ENCODE measurements at places on chromosomes 2 and 18.

- DNase-seq: no peak
Observed at GRCh38 chr18:66749030-66749429, 145.1 kb upstream of the CDH19 start.

- DNase-seq: no peak
Observed at GRCh38 chr2:159290289-159290907, 3.9 kb upstream of the WDSUB1 start.

- DNase-seq: no peak
Observed at GRCh38 chr2:230891064-230891463, 26.3 kb downstream of the ITM2C start.

DNA sequence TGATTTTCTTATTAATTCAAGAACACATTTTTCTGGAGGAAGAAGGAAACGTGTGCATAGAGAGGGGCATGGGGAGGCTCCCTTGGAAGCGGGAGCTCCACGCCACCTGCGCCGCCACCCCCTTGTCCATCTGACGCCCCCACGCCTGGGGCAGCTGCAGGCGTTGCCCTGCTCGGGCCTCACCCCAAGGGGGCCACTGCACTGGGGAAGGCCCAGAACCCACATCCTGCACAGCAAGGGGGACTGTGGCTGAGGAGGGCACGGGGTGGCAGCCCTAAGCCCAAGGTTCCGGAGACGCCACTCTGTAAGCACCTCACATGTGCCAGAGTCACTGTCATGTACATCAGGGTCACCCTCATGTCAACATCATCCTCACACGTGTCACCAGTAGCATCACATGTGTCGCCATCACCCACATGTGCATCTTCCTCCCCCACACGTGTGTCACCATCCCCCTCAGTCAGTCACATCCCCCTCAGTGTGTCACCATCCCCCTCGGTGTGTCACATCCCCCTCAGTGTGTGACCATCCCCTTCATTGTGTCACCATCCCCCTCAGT lies 486.7 kb upstream of the SALL3 start:
- DNase-seq: no peak

GRCh38 chr18:70621710-70622109 lies 332.9 kb downstream of the SOCS6 start:
- DNase-seq: no peak

GRCh38 chr2:171042253-171042969 lies 113.4 kb downstream of the GORASP2 start:
- no peak for DNase-seq

GRCh38 chr2:66548422-66548821 lies 113.5 kb downstream of the MEIS1 start:
- no peak for DNase-seq

GRCh38 chr18:79389689-79390088 lies 6.0 kb upstream of the NFATC1 start:
- no peak for DNase-seq

DNA sequence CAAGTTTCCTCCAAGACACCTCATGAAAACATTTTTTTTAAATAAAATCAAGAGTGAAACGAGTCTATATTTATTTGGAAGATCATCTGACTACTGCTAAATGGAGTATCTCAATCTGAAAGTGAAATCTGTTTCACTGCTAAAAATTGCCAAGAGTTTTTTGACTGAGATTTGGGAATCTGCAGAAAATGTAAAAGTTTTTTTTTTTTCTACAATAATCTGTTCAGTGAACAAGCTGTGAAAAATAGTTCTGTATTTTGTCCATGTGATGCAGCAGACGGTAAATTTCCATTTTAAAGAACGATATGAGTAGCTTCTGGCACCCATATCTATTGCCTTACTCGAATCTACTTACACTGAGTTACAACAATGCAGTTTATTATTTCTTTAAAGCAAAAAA lies 519.7 kb downstream of the PLCL1 start:
- no peak for DNase-seq

GRCh38 chr2:20585710-20586594 lies 64.9 kb downstream of the HS1BP3 start:
- no peak for DNase-seq

- DNase-seq: no peak
Observed at GRCh38 chr18:42052122-42052708, 97.2 kb downstream of the PIK3C3 start.

DNA sequence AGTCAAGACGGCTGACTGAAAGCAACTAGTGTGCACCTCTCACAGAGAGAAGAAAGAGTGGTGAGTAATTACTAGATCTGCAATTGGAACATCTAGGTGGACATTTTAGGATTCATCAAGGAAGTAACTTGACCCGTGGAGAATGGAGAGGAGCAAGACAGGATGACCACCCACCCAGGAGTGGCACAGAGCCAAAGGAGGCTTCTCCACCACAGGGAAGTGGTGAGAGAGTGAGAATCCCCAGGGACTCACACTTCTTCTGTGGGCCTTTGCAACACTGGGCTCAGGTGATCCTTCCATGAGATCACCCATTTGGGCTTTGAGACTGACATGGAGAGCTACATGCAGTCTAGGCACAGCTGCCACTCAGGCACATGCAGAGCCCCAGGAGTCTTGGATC lies 132.8 kb upstream of the GALNT5 start:
- DNase-seq: no peak

DNA sequence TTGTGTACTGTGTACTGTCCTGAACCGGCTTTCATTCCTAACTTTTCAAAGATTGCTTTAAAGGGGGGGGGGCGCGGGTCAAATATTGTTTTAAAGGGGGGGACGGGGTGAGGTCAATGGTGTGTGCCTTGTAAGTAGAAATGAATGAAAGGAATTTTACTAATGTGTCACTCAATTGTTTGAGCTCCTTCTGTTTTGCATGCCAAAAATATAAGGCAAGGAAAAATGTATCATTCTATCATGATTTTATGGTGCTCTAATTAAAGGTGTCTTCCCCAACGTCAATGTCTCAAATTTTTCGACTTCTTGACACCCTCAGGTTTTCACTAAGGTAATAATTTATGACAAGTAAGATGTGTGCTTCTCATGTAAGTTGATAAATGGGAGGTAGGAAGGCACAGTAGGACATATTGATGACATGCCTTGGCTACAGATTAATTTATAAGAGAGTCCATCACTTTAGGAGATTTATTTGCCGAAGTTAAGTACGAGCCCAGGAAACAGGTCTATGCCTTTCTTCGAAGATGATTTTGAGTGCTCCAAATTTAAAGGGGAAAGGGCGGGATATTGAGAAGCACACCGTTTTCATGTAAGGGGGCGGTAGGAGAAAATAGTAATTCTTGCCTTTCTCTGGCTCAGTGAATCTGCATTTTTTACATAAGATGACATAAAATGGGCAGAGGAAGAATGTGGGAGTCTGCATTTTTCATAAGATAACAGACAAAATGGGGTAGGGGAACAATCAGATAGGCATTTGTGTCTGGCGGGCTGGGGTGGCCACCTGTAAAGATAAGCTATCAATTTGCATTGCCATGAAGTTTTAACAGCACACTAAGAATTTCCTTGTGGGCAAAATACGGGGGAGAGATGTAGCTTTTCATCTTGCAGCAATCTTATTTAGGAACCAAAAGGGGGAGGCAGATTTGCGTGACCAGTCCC lies 1.2 kb upstream of the TRAPPC8 start:
- no peak for DNase-seq

GRCh38 chr2:23806201-23806600 lies 120.7 kb downstream of the ATAD2B start:
- DNase-seq: no peak

GRCh38 chr2:211534632-211535031 lies 978.2 kb downstream of the CPS1 start:
- no peak for DNase-seq

- DNase-seq: no peak
Observed at GRCh38 chr2:118437501-118437900, 349.2 kb downstream of the INSIG2 start.

GRCh38 chr2:215611609-215612386 lies 175.9 kb upstream of the FN1 start:
- DNase-seq: no peak

DNA sequence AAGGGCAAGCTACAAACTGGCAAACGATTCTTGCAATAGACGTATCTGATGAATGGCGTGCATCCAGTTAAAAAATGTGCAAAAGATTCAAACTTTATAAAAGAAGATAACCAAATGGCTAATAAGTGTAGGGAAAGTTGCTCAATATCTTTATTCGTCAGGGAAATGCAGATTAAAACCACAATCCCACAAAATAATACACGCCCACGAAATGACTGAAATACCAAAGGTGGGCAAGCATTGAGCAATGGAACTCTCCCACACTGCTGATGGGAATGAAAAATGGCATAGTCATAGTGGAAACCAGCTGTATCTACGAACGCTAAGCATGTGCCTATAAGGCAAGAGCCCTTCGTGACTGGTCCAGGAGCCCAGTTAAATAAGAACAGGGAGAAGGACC lies 168.6 kb upstream of the SIX2 start:
- no peak for DNase-seq

DNA sequence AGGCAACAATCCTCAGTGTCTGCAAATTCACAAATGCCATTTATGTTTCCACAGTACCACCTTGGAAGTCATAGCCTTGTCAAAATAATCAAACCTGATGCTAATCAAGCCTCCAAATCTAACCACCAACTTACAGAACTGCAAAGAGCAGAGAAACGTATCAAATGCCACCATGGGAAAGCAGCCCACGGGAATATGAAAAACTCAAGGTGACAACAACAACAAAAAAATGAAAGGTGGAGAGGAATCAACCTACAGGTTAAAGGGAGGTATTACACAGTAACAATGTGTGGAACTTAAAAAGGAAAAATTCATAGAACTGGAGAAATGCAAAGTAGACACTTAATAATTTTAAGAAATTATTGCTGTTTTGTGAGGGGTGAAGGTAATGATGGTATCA lies 46.7 kb downstream of the CD226 start:
- no peak for DNase-seq

- no peak for DNase-seq
Observed at GRCh38 chr18:25725501-25725900, 364.9 kb downstream of the SS18 start.

- no peak for DNase-seq
Observed at GRCh38 chr2:128442891-128443302, 124.2 kb upstream of the HS6ST1 start.

- no peak for DNase-seq
Observed at GRCh38 chr2:14647714-14648113, 15.2 kb downstream of the LRATD1 start.

GRCh38 chr2:238003234-238004031 lies 36.6 kb downstream of the UBE2F start:
- no peak for DNase-seq

DNA sequence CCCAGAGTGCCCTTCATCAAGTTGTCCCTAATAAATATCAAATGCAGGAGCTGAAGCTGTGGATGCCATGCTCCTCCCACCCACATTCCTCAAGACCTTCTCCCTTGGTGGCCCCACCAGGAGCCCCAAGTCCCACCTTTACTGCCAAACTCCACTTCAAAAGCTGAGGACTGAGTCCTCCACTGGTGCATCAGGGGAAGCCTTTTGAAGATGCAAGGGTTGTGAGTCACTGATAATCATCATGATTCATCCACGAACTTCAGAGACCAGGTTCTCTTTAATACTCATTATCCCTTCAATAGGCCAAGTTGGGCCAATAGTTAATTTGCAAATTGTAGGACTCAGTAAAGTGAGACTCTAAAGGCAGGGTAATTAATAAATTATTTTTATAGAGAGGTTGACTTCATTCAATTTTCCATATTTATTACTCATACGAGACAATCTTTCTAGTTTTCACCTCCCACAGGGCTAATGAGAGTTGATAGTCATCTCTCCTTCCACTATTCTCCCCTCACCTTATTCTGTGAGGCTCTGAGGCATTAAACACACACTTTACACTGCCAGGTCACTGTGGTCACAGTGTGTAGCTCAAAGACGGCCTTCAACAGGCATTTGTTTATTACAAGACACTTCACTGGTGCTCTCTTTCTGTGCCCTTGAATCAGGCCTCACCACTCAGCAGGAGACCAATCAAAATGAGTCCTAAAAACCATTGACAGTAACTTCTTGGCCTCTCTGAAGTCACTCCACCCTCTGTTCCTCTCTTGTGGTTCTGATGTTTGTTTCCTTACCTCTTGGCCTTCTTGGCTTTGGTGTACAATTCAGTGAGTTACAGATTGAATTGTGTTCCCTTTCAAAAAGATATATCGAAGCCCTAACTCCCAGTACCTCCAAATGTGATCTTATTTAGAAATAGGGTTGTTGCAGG lies 99.9 kb downstream of the TRIB2 start:
- no peak for DNase-seq

DNA sequence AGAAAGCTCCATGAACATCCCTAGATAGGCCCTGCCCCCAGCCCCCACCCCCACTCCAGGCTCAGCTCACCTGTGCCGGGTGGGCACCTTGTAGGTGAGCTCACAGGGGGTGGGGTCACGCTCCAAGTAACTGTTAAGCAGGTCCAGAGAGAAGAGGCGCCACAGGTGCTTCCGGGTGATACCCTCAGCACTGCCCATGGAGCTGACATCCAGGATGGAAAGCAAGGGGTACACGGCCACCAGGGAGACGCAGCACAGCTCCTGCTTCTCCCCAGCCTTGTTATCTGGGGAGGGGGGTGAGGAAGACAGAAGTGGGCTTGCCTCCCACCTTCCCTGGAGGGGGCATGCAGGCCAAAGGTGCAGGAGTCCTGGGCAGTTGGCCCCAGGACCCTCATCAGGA lies 21.9 kb downstream of the CFAP65 start:
- no peak for DNase-seq

GRCh38 chr2:173271135-173271534 lies 83.5 kb upstream of the CDCA7 start:
- DNase-seq: no peak

DNA sequence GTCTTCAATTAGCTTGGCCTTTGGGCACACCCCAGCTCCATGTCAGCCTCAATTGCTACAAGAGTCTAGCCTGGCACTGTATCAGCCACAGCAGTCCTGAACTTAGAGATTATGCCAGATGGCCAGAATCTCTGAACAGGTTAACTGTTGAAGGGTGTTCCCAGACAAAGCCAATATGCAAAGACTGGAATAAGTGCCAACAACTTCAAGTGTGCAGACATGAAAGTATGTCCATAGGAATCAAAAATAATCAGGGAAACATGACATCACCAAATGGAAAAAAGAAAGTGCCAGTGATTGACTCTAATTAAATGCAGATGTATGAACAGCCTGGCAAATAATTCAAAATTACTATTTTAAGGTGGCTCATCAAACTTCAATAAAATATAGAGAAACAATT lies 98.5 kb upstream of the DOCK10 start:
- DNase-seq: no peak

GRCh38 chr18:58998401-58999203 lies 133.9 kb downstream of the ZNF532 start:
- DNase-seq: no peak

All from NK-92 treated with Interleukin-12 subunit alpha and Interleukin-12 subunit beta, amount 100 ng/mL, for 24 hours (cell line).